Activated naive CD4-positive, alpha-beta T cell (primary cell): ENCODE measurements at places on chromosomes 13 and 19.

DNA sequence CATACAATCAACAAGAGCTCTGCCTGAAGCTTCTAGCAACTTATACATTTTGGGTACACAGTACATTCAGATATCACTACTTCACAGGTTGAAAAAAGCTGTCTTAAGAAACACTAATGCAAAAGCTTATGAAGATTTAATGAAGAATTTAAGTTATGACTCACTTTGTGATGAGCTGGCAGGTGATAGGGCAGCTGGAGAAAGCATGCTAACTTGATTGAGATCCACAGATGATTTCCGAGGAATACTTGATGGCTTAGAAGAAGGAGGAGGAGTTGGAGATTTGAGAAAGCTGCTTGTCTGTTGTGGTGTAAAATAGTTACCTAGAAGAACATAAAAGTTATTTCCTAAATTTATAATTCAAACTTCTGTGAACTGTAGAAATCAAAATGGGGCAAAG lies 23.3 kb downstream of the EXOSC8 start:
- DNase-seq, result no peak

DNA sequence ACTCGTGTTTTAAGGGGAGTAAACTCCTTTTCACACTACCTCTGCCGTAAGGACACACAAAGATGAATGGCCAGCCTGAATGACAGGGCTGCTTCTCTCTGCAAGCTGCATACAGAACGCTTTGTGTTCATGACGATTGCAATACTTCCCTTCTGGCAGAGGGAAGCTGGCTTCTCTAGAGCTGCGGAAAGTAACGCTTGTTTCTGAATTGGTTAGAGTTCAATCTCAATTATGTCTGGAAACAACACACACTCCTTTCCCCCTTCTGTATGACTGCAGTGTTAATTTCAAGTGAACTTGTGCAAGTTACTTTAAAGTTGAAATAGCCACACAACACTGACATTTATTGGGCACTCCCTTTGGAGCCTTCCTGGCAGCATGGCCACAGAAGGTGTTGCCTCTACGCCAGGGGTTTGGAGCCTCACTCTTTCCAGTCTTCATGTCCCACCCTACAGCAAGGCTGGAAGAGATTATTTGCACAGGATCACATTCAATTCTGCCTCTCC lies 242.6 kb downstream of the NDFIP2 start:
- no peak for DNase-seq

GRCh38 chr19:23799321-23799720 lies 40.6 kb upstream of the ZNF681 start:
- no peak for DNase-seq

- DNase-seq, result no peak
Observed at GRCh38 chr13:73873940-73874830, 260.0 kb downstream of the KLF12 start.

- no peak for DNase-seq
Observed at GRCh38 chr13:74114202-74114601, 20.0 kb downstream of the KLF12 start.

GRCh38 chr19:15147090-15147489 lies 39.9 kb downstream of the SYDE1 start:
- no peak for DNase-seq

DNA sequence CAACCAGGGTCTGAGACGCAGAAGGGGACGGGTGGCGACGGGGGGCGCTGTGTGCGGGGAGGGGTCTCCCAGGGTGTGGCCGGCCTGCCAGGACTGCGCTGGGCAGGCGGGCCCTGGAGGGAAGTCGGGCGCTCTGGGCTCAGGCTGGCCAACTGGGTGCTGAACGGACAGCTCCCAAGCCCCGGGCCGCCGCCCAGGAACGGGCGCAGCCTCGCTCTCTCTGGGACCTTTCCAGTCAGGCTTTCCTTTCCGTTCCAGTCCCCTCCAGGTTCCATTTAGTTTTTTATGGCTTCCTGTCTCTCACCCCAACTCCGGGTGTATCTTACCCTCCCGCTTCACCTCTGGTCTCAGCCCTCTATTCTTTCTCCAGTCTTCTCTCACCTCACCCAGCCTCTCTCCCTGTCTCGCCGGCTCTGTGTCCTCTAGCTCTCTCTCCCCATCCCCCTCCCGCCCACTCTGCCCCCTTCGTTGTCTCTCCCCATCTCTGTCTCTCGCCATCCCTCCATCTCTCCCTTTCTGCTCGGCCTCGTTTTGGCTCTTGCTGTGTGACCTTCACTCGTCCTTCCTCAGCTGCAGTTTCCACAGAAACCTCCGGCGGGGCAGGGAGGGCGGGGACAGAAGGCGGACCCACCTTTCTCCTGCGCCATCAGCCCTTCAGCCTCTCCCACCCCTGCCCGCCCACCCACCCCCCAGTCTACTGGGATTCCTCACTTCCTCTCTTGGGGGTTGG lies 3.3 kb upstream of the ATP1A3 start:
- no peak for DNase-seq

GRCh38 chr13:97932036-97932435 lies 21.4 kb upstream of the IPO5 start:
- DNase-seq, result no peak

DNA sequence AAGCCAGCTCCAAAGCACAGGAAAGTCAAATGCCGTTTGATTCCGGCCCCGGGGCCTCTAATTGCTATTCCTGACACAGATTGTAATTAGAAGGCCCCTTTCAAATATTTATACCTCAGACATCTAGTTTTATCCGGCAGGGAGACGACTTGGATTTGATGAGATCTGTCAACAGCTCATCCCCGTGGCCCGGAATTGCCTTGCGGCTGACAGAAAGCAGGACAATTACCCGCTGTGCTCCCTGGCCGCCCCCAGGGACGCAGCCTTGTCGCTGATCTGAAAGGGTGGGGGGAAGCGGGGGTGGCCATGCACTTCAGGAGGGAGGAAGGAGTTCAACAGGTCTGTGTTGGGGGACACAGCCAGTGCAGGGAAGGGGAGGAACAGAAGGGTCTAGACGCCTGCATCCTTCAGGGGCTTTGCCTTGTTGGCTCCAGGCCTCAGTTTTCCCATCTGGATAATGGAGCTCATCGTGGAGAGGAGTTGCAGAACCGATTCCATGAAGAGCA lies 1.8 kb upstream of the SHD start:
- no peak for DNase-seq

DNA sequence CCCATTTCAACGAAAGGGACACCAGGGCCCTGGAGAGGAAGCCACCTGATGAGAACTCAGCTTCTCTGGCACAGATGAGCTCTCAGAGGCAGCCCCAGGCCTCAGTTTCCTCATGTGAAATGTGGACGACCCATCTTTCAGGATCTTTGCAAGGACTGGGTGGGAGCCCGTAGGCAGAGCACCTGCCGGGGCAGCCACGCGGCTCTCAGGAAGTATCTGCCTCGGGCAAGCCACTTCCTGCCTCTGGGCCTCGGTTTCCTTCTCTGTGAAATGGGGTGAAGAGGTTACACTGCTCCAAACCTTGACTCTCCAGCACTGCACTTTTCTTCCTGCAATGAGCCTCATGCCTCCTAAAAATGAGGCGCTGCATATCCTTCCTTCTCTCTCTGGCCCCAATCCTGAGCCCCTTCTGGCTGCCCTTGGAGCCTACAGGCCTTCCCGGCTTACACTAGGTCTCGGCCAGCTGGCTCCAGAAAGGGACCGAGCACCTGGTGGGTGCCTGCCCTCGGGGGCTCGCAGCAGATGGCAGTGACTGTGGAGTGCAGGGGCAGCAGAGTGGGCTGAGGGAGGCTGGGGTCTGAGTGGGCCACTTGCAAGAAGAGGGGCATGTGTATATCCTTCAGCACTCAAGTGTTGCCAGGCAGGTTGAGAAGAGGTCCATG lies 3.5 kb downstream of the SSBP4 start:
- no peak for DNase-seq

GRCh38 chr13:76286178-76286577 lies 600.0 kb downstream of the KCTD12 start:
- DNase-seq, result no peak

DNA sequence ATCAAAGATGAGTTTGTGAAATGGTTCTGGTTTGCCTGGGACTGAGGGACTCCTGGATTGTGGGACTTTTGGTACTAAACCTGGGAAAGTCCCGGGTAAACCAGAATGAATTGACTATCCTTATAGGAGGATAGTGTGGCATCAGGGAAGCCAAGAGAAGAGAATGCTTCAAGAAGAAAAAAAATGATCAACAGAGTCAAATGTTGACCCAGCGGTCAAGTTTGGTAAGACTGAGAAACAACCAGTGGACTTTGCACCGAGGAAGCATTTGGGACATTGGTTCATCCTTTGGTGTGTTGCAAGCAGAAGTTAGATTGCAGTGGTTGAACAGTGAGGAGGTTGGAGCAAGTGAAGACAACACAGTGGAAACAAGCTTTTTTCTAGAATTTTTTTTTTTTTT lies 33.5 kb downstream of the CLEC17A start:
- no peak for DNase-seq

GRCh38 chr13:84658491-84659358 lies 776.5 kb upstream of the SLITRK1 start:
- no peak for DNase-seq

GRCh38 chr13:31951215-31951678 lies 80.3 kb upstream of the FRY start:
- no peak for DNase-seq

DNA sequence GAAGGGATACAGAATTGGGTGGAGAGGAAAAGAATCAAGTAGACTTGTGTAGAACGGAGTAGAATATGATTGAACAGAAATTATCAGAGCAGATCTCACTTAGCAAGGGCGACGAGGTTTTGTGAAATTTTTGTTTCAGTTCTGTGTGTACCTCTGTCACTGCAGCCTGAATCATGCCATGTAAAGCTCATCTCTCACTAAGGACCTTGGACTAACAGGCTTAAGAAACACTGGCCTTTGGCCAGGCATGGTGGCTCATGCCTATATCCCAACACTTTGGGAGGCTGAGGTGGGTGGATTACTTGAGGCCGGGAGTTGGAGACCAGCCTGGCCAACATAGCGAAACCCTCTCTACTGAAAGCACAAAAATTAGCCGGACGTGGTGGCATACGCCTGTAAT lies 62.6 kb downstream of the MYH14 start:
- no peak for DNase-seq

DNA sequence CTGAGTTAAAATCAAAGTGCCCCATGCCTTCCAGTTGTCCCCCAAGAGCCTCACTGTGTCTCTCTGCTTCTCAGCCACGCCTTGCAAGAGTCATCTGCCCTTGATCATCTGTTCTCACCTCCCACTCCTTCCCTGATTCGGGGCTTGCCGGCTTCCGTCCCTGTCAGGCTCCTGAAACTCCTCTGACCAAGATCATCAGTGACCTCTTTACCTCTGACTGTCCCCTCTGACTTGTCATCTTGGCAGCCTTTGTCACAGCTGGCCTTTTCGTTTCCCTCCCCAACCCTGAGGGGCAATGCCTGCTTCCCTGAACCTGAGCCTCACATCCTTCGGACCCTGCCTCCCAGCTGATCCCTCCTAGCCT lies 66.3 kb downstream of the MAP4K1 start:
- no peak for DNase-seq

DNA sequence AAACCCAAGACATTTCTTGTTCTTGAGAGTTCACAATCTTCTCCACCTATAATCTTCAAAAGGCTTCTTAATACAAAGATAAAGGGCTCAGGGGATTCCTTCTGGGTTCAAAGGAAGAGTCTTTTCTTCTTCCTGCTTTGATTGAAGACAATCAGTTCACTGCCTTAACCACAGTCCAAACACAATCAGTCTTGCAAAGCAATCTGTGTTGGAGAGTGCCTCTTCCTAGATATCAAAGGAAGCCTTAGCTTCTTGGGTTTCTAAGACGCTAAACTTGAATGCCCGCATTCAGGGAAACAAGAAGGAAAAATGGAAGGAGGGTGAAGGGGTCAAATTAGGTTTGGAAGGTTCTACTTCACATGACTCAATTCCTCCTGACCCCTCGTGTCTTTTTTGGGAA lies 27.2 kb downstream of the RANBP3 start:
- DNase-seq, result no peak

- DNase-seq, result no peak
Observed at GRCh38 chr13:29730253-29730652, 120.2 kb downstream of the UBL3 start.

GRCh38 chr13:90321281-90321931 lies 1026.1 kb upstream of the MIR17HG start:
- DNase-seq, result no peak

GRCh38 chr13:110993788-110994187 lies 78.9 kb upstream of the ANKRD10 start:
- DNase-seq, result no peak

GRCh38 chr19:8057545-8058270 lies 5.1 kb downstream of the CCL25 start:
- DNase-seq, result no peak
